AG20443 (cell line): ENCODE measurements at places on chromosomes 12 and 14.

GRCh38 chr12:44317651-44318126, 481.8 kb downstream of the TMEM117 start:
- peak; percentile 25 for DNase-seq

- no peak for DNase-seq
Observed at GRCh38 chr12:77435446-77436091, 370.2 kb upstream of the E2F7 start.

GRCh38 chr12:92571169-92571568, 131.6 kb upstream of the PLEKHG7 start:
- no peak for DNase-seq

- DNase-seq = peak; percentile 51
Observed at GRCh38 chr14:61470261-61470960, 149.0 kb downstream of the PRKCH start.

DNA sequence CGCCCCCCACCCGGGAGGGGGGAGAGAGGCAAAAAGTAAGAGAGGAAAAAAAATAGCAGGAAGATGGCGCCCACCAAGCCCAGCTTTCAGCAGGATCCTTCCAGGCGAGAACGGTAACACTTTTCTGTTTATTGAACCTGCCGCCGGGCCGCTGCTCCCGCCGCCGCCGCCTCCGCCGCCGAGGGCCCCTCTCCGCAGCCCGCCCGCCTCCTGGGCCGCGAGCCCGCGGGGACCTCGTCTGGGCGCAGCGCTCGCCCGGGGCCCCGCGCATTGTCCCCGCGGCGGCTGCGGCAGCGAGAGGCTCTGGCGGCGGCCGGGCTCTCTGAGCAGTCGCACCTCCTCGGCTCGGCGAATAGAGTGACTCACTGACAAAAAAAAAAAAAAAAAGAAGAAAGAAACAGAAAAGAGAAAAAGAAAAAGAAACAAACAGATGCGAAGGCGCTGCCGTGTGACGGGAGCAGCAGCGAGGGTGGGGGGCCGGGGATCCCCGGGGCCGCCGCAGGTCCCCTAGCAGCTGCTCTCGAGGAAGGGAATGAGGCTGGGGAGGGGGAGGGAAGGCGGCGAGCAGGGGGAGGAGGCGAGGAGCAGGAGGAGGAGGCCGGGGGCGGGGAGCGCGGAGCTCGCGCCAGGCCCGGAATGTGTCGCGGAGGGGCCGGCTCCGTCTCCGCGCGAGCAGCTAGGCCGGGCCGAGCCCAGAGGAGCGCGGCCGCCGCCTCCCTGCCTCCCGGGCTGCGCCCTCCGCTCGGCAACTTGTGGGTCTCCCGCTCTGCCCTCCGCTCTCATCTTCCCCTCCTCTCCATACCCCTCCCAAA, 781 bp downstream of the NPAS3 start:
- DNase-seq = peak; percentile 92

- no peak for DNase-seq
Observed at GRCh38 chr14:94332063-94332583, 9.0 kb upstream of the SERPINA6 start.

GRCh38 chr12:94157181-94157580, 8.8 kb downstream of the PLXNC1 start:
- DNase-seq = no peak

DNA sequence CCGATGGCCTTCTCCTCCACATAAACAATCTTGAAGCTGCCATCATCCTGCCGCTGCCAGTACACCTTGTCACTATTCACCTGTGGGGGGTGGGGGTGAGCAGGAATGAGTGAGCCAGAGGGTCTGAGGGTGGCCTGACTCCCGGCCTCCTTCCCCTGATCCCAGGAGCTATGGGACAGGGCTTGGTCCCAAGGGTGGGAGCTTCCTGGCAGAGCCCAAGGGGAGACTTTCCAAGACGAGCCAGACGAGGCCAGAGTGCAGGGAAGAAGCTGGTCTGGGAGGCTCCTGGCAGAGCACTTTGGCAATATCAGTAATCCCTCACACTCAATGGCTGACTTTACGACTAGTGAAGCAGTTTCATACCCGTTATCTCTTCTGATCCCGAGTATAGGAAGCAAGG, 7.5 kb downstream of the TGM1 start:
- DNase-seq = no peak

DNA sequence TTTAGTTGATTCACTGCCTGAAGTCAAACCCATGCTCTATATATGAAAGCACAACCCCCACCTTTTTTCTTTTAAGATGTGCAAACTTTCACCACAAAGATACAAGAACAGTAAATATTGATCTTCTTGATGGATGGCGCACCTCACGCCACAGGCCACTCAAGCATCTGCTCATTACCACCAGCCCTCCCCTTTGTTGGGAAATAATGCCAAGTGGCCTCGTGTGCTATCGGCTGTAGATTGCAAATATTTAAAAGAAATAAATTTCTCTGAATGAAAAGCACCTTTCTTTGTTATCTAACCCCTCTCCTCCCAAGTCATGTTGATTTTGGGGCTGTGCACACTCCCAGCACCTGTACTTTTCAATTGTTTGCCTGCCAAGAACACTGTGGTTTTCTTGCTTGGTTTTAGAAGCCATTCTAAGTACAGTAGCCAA, 122.7 kb downstream of the C12orf42 start:
- DNase-seq = no peak

GRCh38 chr12:76020281-76020680, 11.3 kb downstream of the PHLDA1 start:
- DNase-seq = peak; percentile 59

DNA sequence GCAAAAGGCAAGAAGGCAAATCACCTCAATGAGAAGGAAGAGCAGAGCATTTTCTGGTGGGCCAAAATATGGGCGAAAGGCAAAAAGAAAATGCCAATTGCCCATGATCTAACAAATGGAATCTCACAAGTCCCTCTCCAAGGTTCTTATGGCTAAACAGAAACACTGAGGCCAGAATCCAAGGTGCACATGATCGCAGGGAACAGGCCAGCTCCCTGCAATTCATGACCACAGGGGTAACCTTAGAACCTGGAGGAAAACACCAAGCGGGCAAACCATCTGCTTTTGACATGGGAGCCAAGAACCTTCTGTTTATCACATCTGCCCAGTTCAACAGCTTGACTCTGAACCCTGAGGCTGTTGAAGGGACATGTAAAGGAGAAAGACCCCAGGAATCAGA, 60.0 kb downstream of the NT5DC3 start:
- no peak for DNase-seq

- peak; percentile 45 for DNase-seq
Observed at GRCh38 chr12:108815875-108816594, 41.3 kb downstream of the SSH1 start.
